Lung microvascular endothelial cell (primary cell): ENCODE measurements at places on chromosomes 11 and 22. TPM values are rescaled to one million over a fixed set of nuclear protein-coding genes. Genes with fewer than 3 reads are reported as not detected.
A peak's percentile ranks its signal among the peaks of the same experiment; 100 is the strongest.

GRCh38 chr11:123301013-123301591 lies 106.1 kb upstream of the CLMP start:
- DNase-seq = peak; percentile 43

DNA sequence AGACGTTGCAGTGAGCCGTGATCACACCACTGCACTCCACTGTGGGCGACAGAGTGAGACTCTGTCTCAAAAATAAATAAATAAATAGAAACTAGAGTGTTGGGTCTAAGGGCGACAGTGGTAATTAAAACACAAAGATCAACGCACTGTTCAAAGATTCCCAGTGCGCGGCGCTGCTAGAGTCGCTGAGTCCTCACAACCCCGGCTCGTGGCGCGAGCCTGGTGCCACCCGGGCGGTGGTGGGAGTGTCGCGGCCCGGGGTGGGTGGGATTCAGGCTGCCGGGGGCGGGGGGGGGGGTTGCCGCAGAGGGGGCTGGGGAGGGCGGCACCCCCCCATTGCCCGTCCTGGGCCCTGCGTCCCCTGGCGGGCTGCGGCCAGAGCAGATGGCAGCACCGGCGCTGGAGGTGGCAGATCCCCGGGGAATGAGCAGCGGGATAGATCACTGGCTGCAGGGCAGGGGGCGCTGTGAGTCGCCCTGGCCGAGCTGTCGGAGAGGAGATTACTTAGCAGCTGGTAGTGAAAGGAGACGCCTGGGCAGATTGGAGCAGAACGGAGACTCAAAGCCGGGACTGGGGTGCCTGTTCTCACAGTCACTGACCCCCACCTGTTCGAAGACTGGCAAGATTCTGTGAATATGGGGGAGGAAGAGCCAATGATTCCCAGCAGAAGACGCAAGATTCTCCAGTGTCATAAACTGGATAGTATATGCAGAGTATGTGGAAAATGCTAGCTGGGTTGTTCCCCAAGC lies 30.2 kb upstream of the APOBEC3A start:
- peak; percentile 56 for DNase-seq

Gene C11orf86
- not detected in 2 replicates for total RNA-seq

- peak; percentile 90 for DNase-seq
These were observed 13.5 kb upstream of the DTX4 start for GRCh38 chr11:59158206-59159068.

GRCh38 chr11:19800714-19801519 lies 88.3 kb downstream of the NAV2 start:
- DNase-seq = no peak
